ENCODE measurements at places on chromosomes 11 and 22.

- no peak for DNase-seq
Observed at GRCh38 chr11:7450836-7451235, 34.5 kb upstream of the OLFML1 start.

DNA sequence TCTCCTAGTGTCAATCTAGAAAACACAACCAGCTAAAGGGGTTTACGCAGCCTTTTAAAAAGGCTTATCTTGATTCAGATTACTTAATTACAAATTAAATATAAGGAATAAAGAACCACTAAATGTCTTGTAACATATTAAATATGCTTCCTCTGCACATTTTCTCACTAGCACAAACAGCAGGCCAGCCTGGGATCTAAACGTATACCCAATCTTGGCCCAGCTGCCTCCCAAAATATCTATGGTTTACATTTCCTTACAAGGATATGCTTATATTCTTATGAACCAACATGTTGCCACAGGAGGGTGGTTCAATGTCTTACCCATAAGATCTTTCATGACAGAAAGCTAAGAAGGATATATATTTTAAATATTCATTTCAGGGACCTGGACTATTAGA is 7.7 kb downstream of the LGR4 start:
- DNase-seq, result no peak

GRCh38 chr11:120773501-120774031 is 250.3 kb upstream of the TBCEL start:
- DNase-seq, result no peak

GRCh38 chr11:7637447-7638157 is 35.7 kb downstream of the CYB5R2 start:
- DNase-seq, result no peak

GRCh38 chr11:134041791-134042696 is 26.8 kb upstream of the JAM3 start:
- no peak for DNase-seq

DNA sequence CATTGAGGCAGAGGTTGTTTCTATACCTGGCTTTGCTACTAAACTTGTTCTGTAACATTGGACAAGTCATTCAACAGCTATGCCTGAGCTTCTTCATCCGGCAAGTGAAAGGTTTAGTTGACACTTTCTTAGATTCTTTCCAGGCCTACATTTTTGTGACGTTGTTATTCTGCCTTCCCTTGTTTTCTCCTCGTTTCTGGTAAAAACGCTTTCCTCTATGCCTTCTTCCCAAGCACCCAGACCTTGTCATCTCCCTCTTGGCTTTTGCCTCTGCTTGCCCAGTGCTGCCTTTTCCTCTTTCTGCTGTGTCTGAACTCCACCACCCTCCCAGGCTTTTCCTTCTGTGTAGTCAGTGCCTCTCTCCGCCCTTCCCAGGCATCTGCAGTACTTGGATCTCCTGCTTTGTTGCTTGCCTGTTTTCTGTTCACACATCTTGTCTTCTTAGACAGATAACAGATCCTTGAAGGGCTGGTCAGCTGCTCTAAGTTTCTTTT is 1.4 kb upstream of the AMOTL1 start:
- DNase-seq, result no peak

- DNase-seq, result no peak
Observed at GRCh38 chr22:38953577-38954413, 3.6 kb upstream of the APOBEC3A start.

- DNase-seq, result no peak
Observed at GRCh38 chr22:43530349-43531201, 118.8 kb downstream of the MPPED1 start.

- DNase-seq, result peak; percentile 39
Observed at GRCh38 chr11:122882189-122882856, at the start of gene JHY. Gene JHY (plus strand): TSS chr11:122882759. CDS start chr11:122885850, 3,091 bp downstream.

DNA sequence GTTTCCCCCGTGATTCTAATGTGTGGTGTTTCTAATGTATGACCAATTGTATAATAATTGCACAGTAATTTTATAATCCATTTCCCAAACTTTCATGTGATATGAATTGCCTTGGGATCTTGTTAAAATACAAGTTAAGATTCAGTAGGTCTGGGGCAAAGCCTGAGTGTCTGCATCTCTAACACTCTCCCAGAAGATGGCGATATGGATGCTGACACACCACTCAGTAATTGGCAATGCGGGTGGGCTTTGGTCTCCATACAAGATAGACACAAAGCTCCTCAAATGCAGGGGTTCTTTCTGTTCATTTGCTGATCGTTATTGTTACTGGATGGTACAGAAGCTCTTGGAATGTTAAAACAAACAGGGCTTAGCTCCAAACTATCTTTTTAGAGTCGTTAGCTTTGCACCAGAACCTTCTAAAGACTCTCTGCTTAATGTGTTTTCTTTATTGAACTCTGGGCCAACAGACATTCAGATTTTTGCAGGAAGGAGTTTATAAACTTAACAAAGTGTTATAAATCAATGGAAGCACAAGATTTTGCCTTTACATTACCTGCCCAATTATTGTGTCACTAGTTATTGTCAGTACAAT is 45.4 kb upstream of the ANO3 start:
- no peak for DNase-seq

DNA sequence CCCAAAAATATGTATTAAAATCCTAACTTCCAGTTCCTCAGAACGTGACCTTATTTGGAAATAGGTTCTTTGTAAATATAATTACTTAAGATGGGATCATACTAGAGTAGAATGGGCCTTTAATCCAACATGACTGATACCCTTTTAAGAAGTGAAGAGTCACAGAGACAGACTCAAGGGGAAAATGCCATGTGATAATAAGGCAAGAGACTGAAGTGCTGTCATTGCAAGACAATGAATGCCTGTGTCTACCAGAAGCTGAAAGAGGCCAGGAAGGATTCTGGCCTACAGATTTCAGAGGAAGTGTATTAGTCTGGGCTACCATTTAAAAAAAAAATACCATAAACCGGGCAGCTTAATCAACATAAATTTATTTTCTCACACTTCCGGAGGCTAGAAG is 85.9 kb upstream of the LRRC55 start:
- no peak for DNase-seq

- no peak for DNase-seq
Observed at GRCh38 chr11:8942518-8943066, at the start of gene ASCL3. Gene ASCL3 (minus strand): TSS chr11:8943016. CDS start chr11:8938161, 4,855 bp downstream.

- peak; percentile 35 for DNase-seq
Observed at GRCh38 chr11:72781313-72782080, 12.3 kb downstream of the STARD10 start.

- DNase-seq, result no peak
Observed at GRCh38 chr11:115579181-115579825, 75.1 kb upstream of the CADM1 start.

DNA sequence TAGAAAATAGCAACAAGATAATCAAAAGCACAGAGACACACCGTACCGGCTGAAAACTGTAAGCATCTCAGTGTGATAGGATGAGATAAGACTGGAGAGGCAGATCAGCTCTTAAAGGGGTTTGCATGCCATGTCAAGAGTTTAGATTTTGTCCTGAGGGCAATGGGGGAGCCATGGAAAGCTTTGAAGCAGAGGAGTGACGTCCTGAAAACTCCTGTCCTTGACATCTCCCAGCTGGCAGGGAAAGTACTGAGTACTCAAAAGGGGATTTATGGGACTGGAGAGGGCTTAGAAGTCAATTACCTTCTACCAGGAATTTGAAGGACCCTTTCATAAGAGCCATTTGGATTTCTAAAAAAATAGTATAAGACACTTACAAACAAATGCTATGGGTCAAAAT is 420.5 kb upstream of the NARS2 start:
- no peak for DNase-seq

DNA sequence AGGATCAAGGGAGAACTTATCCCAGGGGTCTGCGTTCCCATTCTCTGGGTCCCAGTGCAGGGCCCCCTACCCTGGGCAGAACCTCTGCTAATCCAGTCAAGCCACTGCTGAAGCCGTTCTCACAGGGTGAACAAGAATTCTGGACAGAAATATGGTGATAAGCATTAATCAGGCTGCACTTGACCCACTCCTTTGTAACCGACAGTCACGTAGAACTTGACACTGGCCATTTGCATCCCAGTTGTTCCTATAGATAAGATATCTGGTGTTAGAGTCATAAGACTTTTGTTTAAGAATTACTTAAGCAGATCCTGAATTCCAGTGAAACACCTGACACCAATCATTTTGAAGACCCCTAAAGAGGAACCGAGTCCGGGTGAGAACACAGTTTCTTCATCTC is 107.5 kb upstream of the THY1 start:
- DNase-seq, result no peak

GRCh38 chr22:47154621-47155081 is 392.2 kb downstream of the TBC1D22A start:
- DNase-seq, result no peak

- DNase-seq, result no peak
Observed at GRCh38 chr22:46072110-46072881, 78.0 kb upstream of the PPARA start.

GRCh38 chr11:61147791-61148620 is 13.2 kb downstream of the VPS37C start:
- peak; percentile 20 for DNase-seq

DNA sequence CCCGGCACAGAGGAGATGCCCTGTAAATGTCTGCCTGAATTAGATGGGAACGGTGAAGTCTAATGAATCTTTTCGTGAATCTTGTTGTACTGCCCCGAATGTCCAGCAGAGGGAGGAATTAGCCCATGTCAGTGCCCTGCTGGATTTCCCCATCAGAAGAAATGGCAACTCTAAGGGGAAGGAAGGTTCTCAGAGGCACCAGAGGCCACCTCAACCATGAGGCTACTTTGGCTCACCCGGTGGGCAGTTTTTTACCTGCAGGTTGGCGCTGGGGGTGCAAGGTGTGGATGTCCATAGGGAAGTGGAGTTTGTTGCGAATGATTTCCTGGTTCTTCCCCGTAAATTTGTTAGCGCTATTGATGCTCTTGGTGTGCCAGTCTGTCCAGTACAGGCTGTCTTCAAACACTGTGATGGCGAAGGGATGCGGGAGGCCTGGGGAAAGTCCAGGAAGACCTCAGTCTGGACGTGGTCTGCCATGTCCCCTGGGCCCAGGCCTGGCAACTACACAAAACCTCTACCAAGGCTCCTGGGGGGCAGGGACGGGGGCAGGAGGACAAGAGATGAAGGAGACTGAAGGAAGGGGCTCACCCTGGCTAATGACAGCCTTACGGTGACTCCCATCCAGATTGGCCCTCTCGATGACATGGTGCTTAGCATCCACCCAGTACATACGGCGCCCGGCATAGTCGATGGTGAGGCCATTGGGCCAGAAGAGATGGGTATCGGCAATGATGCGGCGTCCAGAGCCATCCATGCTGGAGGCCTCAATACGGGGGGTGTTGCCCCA is 28.5 kb downstream of the LRP4 start:
- DNase-seq, result peak; percentile 86

DNA sequence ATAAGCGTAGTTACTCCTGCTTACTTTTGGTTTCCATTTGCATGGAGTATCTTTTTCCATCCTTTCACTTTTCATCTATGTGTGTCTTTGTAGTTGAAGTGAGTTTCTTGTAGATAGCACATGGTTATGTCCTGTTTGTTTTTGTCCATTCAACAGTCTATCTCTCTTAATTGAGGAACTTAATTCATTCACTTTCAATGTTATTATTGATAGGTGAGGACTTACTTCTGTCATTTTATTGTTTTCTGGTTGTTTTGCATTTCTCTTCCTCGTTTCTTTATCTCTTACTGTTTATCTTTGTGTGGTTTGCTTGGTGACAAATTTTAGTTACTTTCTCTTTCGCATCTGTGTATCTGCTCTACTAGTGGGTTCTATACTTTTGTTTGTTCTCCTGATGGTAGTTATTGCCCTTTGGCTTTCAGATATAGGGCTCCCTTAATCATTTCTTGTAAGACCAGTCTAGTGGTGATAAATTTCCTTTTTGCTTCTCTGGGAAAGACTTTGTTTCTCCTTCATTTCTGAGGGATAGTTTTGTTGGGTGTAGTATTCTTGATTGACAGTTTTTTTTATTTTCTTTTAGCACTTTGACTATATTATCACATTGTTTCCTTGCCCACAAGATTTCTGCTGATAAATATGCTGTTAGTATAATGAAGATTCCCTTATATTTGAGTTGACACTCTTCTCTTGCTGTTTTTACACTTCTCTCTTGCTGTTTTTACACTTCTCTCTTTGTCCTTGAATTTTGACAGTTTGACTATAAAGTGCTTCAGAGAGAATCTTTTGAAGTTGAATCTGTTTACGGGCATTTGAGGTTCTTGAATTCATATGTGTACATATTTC is 9.0 kb upstream of the RAG1 start:
- no peak for DNase-seq

- no peak for DNase-seq
Observed at GRCh38 chr11:132535830-132536229, 996.5 kb downstream of the OPCML start.

DNA sequence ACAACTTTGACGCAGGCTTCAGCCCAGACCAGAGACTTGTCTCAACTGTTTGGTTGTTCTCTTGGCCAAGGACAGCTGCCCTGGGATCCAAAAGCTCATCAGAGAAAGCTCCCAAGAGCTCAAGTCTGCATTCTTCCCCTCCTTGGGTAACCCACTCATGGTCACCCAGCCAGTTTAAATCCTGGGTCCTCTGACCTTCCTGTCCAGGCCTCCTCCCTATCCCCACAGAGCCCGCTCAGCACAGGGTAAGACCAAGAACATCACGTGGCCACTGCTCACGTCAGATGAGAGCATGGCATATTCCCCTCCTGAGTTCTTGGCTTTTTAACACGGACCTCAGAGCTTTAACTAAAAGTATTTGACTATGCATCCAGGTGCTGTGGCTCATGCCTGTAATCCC is 25.8 kb downstream of the TSKU start:
- DNase-seq, result no peak

GRCh38 chr11:65262776-65263175 is 1.0 kb downstream of the POLA2 start:
- no peak for DNase-seq

- DNase-seq, result no peak
Observed at GRCh38 chr11:102010776-102011494, 36.3 kb upstream of the CFAP300 start.

GRCh38 chr11:2593393-2593950 is 106.3 kb downstream of the KCNQ1OT1 start:
- DNase-seq, result no peak

Data from NCI-H1092 treated with DMSO at 0.1 percent for 48 hours (cell line).